ENCODE measurements at places on chromosomes 13 and 19. TPM values are rescaled to one million over a fixed set of nuclear protein-coding genes. Genes with fewer than 3 reads are reported as not detected.

DNA sequence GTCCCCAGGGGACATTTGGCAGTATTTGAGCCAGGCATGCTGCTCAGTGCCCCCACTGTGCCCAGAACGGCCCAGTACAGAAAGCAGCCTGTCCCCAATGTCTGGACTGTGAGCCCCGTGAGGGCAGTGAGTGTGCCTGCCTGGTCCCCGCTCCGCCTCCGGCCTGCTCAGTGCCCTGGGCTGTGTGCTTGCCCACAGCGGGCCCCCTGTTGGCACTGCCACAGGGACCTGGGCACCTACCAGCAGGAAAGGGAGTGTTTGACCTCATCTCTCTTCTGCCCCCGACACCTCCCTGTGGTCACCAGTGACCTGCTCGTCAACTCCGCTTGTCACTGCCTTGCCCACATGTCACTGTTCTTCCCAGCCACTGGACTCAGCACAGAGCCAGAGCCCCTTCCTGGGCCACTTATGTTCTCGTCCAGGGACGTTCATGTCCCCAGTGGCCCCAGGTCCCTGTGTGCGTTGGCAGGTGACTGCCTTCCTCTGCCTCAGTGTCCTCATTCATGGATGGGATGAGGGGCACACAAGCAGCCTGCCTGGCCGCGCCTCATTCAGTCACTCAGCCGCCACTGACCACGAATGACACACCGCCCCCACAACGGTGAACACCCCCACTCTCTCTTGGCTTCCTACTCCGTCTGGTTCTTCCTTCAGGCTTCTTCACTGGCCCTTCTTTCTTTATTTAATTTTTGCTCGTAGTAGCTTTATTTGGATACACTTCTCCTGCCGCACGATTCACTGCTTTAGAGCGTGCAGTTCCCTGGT, 2.8 kb downstream of the FZR1 start:
- H3K27me3 ChIP-seq: no peaks in the 10 kb centered on the region
- H3K27ac ChIP-seq: peak overlapping the region; percentile 87
- peaks cover 8% of the 10 kb centered on the region for H3K36me3 ChIP-seq
- H3K4me3 ChIP-seq: peak overlapping the region; percentile 64
- peaks cover 53% of the 10 kb centered on the region for H3K4me1 ChIP-seq

DNA sequence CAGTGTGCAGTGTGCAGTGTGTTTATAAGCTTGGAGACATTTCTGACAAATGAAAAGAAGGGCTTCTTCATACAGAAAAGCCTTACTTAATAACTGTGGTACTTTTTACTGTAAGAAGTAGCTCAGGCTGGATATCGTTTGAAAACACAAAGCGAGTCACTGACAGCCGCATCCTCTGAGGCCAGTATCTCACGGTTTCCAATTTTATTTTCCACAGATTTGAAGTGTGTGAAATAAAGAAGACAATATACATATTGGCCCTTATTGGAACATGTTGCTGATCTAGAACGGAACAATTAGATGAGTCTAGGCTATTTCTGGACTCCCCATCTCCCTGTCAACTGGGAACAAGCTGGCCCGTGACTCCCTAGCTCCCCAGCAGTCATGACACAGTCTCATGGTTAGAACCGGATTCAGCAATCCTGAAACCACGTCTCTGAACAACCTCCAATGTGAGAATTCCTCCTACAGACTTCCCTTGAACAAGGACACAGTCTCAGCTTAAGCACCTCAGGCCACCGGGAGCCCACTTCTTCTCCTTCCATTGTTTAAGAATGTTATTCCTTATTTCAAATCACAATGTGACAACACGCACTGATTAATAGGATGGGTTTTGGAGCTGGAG, 484.5 kb downstream of the COG6 start:
- H3K4me1 ChIP-seq: peaks cover 60% of the 10 kb centered on the region
- no peaks in the 10 kb centered on the region for H3K27me3 ChIP-seq
- H3K4me3 ChIP-seq: no peak overlapping the region
- DNase-seq: no peak
- peaks cover 3% of the 10 kb centered on the region for H3K36me3 ChIP-seq
- H3K27ac ChIP-seq: no peak overlapping the region

GRCh38 chr13:45361596-45362206, 20.7 kb upstream of the TPT1 start:
- no peak overlapping the region for H3K4me3 ChIP-seq
- peaks cover 51% of the 10 kb centered on the region for H3K4me1 ChIP-seq
- H3K36me3 ChIP-seq: peaks cover 25% of the 10 kb centered on the region

- no peaks in the 10 kb centered on the region for H3K4me1 ChIP-seq
- DNase-seq: no peak
These were observed 405.0 kb upstream of the ZNF507 start for GRCh38 chr19:31940396-31940795.

GRCh38 chr19:30593356-30593755, 221.2 kb downstream of the ZNF536 start:
- H3K27ac ChIP-seq: no peak overlapping the region
- no peaks in the 10 kb centered on the region for H3K27me3 ChIP-seq
- no peak overlapping the region for H3K4me3 ChIP-seq

- no peak overlapping the region for H3K27ac ChIP-seq
- no peak overlapping the region for H3K4me3 ChIP-seq
- H3K4me1 ChIP-seq: peaks cover 44% of the 10 kb centered on the region
- H3K27me3 ChIP-seq: no peaks in the 10 kb centered on the region
These were observed 13.6 kb downstream of the POLR1D start for GRCh38 chr13:27635266-27635665.

- peak overlapping the region; percentile 90 for H3K4me3 ChIP-seq
- peaks cover 69% of the 10 kb centered on the region for H3K4me1 ChIP-seq
- peak overlapping the region; percentile 89 for H3K27ac ChIP-seq
- H3K36me3 ChIP-seq: peaks cover 6% of the 10 kb centered on the region
These were observed 5.6 kb downstream of the UHRF1 start for GRCh38 chr19:4914736-4915501.

DNA sequence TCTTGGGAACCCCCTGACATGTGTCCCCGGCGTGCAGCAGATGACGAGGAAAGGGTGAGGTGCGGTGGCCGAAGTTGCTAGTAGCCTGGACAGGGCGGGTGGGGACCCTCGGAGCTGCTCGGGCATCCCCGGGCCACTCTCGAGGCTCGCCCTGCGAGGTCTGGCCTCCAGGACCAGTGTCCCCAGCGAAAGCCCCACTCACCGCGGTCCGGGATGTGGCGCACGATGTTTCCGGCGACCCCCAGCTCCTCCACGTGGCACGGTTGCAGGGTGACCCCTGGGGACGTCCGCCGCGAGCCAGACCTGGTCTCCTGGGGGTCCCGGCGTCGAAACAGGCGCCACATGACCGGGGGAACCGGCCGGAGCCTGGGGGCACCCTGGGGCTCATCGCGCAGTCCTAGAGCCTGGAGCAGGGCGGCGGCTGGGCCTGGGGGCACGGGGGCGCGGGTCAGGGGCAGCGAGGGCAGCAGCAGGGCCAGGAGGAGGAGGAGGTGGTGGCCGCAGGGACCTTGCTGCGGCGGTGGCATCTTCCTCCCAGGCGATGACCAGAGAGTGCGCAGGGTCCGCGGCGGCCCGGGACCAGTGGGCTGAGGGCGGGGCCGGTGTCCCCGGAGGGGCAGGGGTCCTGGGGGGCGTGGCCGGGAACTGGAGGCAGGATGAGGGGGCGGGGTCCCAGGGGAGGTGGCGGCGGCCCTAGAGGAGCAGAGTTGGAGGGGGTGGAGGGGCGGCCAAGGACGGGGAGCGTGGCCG, 26.0 kb downstream of the CERS1 start:
- H3K27ac ChIP-seq: no peak overlapping the region
- peaks cover 15% of the 10 kb centered on the region for H3K27me3 ChIP-seq
- H3K4me3 ChIP-seq: no peak overlapping the region

DNA sequence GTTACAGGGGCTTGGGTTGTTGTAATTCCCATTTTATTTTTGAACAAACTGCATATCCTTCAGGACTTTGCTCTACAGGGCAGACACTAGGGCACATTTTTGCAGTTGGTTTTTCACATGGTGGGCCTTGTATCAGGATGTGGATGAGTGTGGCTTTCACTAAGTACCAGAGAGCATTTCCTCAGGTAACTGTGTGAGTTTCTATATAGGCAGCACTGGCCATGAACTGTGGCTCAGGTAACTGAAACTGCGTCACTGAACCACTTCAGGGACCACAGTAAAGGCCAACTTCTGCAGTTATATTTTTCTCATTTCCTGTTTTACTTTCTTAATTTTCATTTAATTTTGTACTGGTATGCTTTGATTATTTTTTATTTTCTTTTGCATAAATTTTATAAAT, 166.5 kb downstream of the ZNF486 start:
- peaks cover 2% of the 10 kb centered on the region for H3K36me3 ChIP-seq
- no peaks in the 10 kb centered on the region for H3K4me1 ChIP-seq
- DNase-seq: no peak
- H3K27ac ChIP-seq: no peak overlapping the region
- H3K4me3 ChIP-seq: no peak overlapping the region
- no peaks in the 10 kb centered on the region for H3K27me3 ChIP-seq

GRCh38 chr13:95260031-95260525, 41.2 kb downstream of the ABCC4 start:
- no peak overlapping the region for H3K27ac ChIP-seq
- no peak for DNase-seq
- H3K4me3 ChIP-seq: no peak overlapping the region

DNA sequence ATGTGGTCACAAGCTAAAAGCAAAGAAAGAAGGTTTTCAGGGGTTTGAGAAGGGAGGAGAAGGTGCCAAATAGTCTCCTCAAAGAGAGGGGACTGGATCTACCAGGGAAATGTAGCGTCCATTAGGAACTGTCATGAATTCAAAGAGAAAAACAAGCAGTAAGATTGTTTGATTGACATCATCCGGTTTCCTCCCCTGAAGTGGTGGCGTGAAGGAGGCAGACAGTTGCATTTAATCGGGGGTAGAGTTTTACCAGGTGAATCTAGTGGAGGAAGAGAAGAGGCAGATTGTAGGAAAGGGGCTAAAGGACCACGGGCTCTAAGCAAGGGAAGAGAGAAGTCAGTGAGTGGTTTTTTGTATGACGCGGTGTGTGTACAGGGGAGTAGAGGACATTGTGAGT, 13.0 kb upstream of the CYSLTR2 start:
- peaks cover 17% of the 10 kb centered on the region for H3K27me3 ChIP-seq
- H3K36me3 ChIP-seq: peaks cover 4% of the 10 kb centered on the region
- no peak overlapping the region for H3K27ac ChIP-seq
- H3K4me3 ChIP-seq: no peak overlapping the region
- H3K4me1 ChIP-seq: no peaks in the 10 kb centered on the region

Gene ZSCAN22
- 5.0 TPM for total RNA-seq

Gene CCNE1
- 41.9 TPM for total RNA-seq

Gene ZNF283
- total RNA-seq: 6.9 TPM

Gene PGLYRP1
- total RNA-seq: not detected

Gene PSPN
- total RNA-seq: 2.4 TPM
